NCI-H2171 (cell line): ENCODE measurements at places on chromosomes 7 and 10.
A peak's percentile ranks its signal among the peaks of the same experiment; 100 is the strongest.

- DNase-seq: no peak
Measured at GRCh38 chr7:149292462-149292823, 30.4 kb downstream of the ZNF783 start.

- DNase-seq: no peak
Measured at GRCh38 chr10:129766611-129767550, 197.2 kb downstream of the EBF3 start.

GRCh38 chr7:35513828-35514227 is 181.1 kb downstream of the HERPUD2 start:
- no peak for DNase-seq

DNA sequence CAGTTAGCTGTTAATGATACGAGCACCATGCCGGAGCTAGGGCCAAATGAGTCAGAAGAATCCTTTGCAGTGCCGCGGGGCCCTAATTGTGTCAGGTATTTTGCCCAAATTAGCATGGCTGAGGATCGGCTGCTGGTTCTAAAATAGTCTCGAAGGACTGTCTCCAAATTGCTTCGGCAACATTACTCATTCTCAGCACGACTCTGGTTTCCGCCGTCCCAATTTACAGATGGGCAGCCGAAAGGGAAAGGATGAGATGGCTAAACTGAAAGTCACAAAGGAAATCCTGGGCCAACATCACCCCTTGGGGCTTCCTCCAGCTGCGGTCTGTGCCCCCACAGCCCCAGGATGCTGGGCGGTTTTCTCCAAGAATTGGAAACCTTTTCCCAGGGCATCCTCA is 351.4 kb downstream of the PAXIP1 start:
- DNase-seq: no peak

DNA sequence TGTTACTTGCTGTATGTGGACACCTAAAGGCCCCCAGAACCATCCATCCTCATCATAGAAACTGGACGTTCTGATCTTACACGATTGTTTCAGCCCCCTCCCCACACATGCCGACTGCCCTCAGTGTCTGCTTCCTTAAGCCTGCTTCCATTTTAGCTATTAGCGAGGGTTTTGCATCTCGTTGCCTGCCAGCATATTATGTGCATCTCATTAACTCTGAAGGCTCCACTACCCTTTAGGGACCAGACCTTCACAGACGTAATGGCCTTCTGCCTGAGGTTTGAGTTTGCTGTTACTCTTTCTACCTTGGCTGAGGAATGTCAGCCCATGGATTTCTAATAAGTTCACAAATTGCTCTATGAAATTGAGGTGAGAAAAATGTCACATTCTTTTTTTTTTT is 53.9 kb upstream of the LRGUK start:
- no peak for DNase-seq

DNA sequence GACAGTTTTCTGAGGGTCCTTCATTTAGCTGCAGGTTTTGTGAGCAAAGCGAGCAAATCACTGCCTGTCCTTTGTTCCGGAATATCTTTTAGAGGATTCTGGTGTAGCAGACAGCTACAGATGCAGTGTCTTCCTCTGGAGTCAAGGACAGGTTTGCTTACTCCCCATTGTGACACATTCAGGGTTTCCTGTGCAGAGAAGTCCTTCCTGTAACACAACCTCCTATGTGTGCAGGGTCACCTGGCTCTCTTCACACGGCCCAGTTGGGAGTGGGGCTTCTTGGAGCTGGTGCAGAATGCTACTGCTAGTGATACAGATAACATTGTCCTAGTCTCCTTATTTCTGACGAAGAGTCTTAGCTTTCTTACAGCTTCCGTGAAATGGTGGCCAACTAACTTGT is 47.9 kb downstream of the RBM33 start:
- DNase-seq: no peak

- DNase-seq: no peak
Measured at GRCh38 chr7:98229991-98230745, 18.9 kb downstream of the BHLHA15 start.

- peak; percentile 24 for DNase-seq
Measured at GRCh38 chr10:102113956-102114857, 6.0 kb downstream of the LDB1 start.

DNA sequence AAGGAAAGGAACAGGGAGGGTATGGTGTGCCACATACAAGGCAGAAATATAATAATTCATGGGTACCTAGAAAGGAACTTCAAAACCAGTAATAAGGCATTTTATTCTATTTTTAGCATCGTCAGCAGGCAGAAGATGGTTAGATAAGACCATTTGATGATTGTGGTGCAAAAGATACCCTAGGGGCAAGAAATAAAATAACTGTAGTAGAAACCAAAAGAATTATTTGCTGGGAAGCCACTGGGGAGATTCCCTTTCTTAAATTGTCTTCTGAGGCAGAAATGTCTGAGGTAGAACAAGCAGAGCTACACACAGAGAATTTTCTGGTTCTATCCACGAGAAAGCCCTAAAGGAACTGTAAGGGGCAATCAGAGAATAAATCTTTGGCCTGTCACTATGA is 64.3 kb upstream of the PCGF5 start:
- no peak for DNase-seq

DNA sequence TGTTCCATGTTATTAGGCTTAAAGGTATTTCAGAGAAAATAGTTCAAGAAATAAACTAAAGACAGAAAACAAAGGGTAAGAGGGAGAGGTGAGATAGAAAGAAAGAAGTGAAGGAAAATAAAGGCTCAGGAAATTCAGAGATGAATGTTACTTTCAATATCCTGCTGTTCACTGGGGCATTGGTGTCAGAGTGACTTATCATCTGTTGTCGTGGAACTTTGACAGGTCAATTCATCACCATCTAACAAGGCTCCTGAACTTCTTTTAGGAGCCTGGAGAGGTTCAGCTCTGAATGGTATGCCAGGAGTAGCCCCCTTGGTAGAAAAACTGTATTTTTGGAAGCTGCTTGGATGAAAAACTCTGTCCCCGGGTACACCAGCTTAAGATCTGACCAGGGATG is 100.1 kb downstream of the KLF6 start:
- no peak for DNase-seq

- DNase-seq: no peak
Measured at GRCh38 chr7:109125001-109125400, 555.3 kb downstream of the DNAJB9 start.

DNA sequence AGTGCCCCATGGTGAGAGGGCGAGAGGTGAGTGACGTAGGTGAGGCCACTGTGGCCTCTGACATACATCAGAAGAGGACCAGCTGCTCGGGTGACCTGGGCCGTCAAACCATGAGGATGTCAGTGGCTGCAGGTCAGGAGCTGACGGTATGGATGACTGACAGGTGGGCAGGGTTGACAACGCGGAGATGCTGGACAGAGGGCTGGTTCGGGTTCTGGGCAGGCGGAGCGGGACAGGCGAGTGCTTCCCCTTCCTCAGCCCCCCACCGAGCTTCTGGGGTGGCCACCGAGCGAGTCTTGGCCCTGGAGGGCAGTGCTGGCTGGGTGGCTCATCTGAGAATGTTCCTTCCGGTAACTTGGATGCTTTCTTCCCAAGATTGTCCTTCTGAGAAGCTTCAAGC is 91.8 kb downstream of the ACTR3B start:
- DNase-seq: no peak

GRCh38 chr7:94047956-94048355 is 43.8 kb upstream of the BET1 start:
- DNase-seq: no peak

GRCh38 chr7:45924283-45924682 is 3.2 kb upstream of the IGFBP3 start:
- no peak for DNase-seq

GRCh38 chr7:94883616-94884015 is 23.8 kb upstream of the PPP1R9A start:
- no peak for DNase-seq

GRCh38 chr10:35644050-35644950 is 2.2 kb upstream of the FZD8 start:
- no peak for DNase-seq

DNA sequence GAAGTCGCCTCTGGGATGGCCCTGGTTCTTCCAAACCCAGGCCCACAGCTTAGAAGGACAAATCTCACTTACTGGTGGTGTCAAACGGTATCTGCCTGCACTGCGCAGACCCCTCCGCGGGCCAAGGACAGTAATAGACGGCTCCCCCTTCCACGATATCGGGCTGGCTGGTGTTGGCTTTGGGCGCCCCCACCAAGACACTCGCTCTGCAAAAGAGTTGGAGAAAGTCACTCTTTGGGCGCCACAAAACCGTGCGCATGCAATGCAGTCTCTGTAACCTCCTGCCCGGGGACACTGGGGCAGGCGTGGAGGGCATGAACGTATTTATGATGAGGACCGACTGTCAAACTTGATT is 1.1 kb downstream of the ITGA8 start:
- no peak for DNase-seq

DNA sequence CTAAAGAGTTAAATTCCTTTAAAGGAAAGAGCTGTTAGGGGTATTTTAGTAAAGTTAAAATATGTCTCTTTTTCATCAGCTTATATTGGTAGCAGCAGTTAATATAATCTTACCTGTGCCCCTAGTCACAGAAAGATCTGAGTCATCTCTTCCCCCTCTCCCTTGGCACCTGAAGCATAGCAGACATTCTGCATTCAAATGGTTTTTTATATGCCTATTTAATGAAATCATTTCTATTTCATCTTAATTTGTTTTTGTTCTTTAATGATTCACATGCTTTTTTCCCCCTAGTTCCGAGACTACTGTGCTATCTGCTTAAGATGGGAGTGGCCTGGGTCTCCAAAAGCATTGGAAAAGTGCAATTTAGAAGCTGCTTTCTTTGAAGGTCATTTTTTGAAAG is 33.3 kb downstream of the FHIP2A start:
- no peak for DNase-seq

- no peak for DNase-seq
Measured at GRCh38 chr7:86222806-86223205, 420.9 kb upstream of the GRM3 start.

- no peak for DNase-seq
Measured at GRCh38 chr7:6399351-6399750, 48.4 kb downstream of the DAGLB start.

- DNase-seq: no peak
Measured at GRCh38 chr7:13359656-13360055, 629.8 kb downstream of the ETV1 start.

GRCh38 chr7:14596421-14596820 is 306.1 kb downstream of the DGKB start:
- no peak for DNase-seq
